ENCODE measurements at places on chromosomes 5 and 9.

- no peak for DNase-seq
Measured at GRCh38 chr5:124104821-124105220, 592.8 kb downstream of the CSNK1G3 start.

DNA sequence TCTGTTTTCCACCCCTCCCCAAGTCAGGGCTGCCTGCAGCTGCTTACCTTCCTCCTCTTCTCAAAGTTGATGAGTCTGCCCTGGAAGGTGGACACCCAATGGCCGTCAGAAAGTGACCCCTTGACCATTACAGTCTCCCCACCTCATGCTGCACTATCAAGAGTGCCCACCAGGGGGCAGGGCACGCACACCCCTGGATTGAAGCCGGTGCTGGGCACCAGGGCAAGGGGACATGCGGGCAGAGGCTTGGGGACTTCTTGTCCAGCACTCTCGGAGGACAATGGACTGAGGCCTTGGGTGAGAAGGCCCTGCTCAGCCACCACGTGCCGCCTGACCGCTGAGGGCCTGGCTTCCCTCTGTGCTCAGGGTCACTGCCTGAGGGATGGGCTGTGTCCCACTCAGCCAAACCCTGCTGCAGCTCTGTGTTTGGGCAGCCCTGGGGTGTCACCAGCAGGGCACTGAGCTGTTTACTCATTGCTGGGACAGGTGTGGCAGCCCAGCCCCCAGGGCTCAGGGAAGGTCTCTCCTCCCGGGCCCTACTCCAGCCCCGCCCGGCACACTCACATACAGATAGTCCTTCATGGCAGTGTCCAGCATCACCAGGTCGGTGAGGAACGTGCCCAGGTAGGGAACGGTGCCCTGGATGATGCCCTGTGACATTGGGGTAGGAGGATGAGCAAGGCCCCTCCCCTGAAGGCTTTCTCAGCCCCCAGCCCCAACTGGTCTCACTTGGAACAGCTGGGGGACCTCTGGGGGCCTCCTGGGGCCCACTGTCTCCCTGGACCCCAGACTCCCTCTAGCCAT is 17.7 kb downstream of the RALGDS start:
- no peak for DNase-seq

DNA sequence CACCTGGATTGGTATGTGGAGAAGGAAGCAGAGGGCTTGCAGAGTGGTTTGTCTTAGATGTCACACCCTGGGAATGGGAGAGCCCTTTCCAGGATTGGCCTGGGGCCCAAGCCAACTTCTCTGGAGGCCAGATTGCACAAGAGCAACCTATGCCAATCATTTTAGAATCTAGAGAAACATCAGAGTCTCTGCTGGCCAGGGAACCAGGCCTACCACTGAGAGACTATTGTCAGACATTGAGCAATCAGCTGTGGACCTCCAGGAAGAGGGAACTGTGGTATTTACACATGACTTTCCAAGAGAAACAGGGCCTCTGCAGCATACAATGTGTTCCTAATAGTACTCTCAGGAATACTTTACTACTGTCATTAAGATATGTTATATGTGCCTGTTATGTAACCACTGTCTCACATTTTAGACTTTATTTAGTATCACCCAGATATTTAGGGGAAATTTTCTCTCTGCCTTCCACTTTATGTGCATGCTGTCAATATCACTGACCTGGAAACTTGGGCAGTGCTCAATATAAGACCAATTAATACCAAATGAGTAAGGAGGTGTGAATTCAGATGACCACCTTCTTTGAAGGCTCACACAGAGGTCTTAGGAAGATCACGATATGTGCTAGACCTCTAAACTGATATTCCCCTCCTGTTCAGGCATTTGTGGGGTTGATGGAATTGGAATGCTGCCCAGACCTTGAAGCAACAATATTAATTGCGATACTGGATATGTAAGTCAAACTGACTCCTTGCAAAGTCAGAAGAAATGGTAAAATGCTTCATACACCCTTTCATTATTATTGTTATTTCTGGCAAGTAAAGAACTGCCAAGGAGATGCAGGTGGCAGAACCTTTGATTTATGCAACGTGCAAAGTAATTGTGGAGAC is 20.5 kb upstream of the CCL28 start:
- no peak for DNase-seq

DNA sequence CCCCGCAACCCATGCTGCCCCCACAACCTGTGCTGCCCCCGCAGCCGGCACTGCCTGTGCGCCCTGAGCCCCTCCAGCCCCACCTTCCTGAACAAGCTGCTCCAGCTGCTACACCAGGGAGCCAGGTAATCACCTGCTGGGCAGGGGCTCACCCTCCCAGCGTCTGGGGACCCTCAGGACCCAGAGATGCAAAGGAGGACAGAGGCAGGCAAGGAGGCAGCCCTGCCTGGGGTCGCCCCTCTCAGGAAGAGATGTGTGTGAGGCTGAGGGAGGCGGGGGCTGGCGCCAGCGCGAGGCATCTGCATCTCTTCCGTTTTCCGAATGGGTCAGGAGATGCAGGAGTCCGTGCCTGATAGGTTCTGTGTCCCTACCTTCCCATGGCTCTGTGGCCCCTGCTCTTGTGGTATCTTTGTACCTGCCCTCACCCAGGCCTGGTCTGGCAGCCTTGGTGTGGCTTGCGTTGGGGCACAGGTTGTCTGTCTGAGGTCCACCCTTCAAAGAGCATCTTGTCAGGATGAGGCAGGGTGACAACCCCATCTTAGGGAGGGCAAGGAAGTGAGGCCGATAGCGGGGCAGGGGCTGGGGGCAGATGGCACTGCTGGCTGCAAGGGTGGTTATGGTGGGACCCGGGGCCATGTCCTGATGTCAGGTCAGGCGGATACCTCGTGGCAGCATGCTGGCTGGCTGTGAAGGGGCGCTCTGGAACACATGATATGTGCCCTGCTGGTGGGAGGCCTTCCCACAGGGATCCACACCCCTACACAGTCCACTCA is 75.7 kb downstream of the WNK2 start:
- DNase-seq: no peak

- DNase-seq: no peak
Measured at GRCh38 chr9:91033797-91034196, 232.2 kb downstream of the SYK start.

GRCh38 chr5:17238521-17239041 is 21.1 kb downstream of the BASP1 start:
- no peak for DNase-seq

DNA sequence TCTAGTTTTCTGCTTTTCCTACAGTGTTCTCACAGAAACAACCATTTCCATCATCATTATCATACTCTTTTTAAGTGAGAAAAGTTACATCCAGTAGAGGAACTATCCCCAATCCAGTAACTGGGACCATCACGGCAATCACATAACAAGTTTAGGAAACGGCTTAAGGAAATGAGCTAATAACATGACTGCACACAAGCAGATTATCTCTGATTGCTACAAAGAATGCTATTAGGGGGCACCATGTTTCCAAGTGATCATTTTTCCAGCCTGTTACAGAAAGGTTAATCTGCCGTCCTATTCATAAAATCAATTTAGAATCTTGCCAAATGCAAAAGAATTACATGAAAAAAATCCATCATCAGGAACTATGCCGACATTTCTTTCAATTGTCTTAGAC is 94.6 kb downstream of the EFNA5 start:
- no peak for DNase-seq

DNA sequence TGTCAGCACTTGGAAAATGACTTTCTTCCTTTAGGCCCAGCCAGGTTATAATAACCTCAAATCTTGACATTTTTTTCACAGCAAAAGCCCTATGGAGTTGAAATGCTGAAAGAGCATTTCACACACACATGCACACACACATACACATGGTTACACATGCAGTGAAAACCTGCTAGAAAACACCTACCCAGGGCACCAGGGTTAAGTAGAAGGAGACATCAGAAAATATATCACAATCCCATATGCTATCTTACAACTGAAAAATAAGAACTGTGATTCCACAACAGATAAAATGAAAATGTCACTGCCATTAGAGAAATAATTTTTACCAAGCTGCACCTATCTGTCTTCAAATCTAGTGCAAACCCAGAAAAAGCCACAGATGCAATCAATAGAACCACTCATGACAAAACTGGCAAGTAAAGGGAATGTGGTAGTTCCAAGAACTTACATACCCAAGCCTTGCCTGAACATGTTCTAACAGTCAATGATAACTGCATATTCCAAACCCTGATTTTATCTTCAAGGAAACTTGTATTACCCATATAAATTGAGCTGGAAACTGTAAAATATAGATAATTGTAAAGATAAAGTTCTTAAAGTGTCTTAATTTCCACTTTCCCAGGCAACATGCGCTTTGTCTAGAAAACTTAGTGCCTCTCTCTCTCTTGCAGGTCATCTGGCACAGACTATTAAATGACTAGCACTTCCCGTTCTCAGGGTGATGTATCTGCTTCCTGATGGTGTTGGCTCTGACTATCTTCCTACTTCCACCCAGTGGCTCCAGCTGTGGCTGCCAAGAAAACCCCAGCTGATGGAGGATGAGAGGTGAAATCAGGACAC is 250.2 kb upstream of the PTGER4 start:
- DNase-seq: no peak

DNA sequence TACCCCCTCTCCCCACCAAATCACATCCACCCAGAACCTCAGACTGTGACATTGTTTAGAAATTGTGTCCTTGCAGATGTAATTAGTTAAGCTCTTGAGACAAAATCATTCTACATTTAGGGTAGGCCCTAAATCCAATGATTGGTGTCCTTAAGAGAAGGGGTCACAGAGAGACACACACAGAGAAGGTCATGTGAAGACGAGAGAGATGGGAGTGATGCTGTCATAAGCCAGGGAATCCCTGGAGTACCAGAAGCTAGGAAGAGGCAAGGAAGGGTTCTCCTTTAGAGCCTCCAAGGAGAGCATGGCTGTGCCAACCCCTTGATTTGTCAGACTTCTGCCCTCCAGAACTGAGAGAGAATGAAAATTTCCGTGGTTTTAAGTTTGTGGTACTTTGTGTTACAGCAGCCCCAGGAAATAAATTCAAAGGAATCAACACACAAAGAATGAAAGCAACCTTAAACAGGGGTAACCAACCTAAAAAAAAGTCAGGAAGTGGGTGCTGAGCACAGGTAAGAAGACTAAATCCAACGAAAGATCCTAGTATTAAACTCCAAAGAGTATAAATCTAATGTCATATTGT is 33.6 kb downstream of the TIMD4 start:
- DNase-seq: no peak

DNA sequence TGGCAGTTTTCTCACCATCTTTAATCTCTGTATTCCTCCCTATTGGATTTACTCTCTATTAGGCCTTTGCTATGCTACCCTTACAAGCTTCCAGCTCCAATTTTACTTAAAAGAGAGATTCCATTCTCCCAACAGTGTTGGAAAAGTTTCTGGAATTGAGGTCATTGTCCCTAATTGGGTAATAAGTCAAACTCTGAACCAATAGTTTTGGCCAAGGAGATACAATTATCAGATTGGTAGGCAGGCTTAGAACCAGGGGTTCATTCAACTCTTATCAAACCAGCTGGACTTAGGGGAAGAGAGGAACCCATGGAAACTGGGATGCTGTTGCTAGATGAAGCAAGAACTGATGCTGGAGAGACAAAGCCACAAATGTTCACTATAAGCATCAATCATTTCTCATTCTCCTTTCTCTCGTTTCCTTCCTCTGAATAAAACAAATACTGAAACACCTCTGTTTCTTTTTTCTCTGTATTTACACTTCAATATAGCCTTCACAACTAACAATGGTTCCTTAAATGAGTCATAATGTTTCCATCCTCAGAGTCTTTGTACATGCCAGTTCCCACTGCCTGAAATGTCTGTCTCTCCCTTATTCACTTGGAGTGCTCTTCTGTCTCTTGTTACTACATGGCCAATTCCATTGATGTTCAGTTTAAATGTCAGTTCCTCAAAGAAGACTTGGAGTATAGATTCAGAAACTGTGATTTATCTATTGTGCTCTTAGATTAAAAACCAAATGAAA is 587.3 kb downstream of the GABRG2 start:
- DNase-seq: no peak

DNA sequence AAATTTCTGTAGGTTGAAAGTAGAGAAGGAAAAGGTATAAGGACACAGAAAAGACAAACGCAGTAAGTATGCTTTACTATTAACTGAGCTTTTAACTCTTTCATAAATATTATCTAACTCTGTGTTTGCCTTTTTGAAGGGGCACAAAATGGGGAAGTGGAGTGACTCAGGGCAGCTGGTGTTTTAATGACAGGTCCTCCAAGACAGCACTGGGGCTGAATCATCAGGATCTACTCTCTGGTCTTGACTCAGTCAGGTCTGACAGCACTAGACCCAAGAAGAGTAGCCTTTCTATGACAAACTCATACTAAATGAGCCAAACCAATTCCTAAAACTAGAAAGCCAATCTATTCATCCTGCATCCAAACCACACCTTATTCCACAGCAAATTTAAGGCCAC is 102.2 kb downstream of the APTX start:
- DNase-seq: no peak

DNA sequence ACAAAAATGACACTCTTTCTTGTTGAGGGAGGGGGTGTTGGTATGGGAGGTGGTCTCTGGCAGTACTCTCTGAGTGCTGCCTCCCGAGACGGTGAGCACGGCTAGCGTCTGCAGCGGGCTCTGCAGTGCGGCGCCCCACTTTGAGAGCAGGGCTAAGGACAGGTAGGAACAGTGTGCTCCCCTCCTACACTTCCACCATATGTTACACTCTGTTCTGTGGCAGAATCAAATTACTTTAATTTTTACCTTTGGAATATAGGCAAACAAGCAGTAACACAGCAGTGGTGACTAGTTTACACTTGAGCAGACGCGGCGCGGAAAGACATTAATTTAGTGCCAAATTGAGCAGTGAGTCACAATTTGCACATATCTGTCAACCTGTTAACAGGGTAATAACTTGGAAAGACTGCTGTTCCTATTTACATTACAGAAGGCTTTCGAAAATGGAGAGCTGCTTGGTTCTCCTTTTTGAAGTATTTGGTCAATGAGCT is 136.3 kb downstream of the MED27 start:
- no peak for DNase-seq
